ENCODE measurements at places on chromosomes 11 and 22.

DNA sequence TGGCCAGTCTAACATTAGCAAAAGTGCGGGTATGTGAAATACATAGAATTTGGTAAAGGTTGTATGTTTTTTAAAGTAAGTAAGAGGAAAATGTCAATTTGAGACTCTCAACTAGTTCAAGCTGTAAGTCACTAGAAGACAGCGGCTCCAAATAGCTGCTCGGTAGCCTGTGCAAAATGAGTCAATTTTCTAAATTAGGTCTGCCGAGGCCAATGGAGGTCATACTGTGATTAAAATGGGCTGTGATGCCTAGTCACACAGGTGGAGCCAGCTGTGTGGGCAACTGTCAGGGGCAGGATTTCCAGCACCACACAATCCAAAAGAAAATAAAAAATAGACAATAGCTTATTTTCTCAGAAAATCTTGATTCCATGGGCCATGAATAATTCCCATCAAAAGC lies 32.3 kb downstream of the KCNA4 start:
- no peak for DNase-seq

DNA sequence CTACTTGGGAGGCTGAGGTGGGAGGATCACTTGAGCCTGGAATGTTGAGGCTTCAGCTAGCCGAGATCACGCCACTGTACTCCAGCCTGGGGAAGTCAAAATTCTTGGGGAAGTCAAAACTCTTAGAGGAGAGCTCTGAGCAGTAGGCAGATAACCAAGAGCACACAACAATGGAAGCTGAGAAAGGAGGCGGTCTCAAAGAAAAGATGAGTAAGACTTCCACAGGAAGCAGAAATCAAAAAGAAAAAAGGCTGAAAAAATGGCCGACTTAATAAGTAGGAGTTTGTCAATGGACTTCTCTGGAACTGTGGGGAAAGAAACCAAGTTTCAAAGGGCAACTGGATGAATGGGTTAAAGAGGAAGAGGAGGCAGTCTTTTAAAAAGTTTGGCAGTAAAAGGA lies 32.1 kb downstream of the RAB30 start:
- no peak for DNase-seq

GRCh38 chr22:23791738-23792645 lies 5.2 kb downstream of the SMARCB1 start:
- no peak for DNase-seq

DNA sequence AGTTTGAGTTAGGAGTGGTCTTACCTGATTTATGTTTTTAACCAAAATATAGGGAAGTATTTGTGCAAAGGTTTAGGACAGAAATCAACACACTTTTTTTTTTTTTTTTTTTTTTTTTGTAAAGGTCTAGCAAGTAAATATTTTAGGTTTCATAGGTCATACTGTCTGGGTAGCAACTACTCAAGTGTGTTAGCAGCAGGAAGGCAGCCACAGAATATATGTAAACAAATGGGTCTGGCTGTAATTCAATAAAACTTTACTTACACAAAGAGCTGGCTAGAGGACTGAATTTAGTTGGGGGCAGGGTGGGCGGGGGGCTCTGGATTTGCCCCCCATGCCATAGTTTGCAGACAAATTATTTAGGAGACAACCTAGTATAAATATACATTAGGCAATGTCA lies 510.4 kb downstream of the NELL1 start:
- no peak for DNase-seq

DNA sequence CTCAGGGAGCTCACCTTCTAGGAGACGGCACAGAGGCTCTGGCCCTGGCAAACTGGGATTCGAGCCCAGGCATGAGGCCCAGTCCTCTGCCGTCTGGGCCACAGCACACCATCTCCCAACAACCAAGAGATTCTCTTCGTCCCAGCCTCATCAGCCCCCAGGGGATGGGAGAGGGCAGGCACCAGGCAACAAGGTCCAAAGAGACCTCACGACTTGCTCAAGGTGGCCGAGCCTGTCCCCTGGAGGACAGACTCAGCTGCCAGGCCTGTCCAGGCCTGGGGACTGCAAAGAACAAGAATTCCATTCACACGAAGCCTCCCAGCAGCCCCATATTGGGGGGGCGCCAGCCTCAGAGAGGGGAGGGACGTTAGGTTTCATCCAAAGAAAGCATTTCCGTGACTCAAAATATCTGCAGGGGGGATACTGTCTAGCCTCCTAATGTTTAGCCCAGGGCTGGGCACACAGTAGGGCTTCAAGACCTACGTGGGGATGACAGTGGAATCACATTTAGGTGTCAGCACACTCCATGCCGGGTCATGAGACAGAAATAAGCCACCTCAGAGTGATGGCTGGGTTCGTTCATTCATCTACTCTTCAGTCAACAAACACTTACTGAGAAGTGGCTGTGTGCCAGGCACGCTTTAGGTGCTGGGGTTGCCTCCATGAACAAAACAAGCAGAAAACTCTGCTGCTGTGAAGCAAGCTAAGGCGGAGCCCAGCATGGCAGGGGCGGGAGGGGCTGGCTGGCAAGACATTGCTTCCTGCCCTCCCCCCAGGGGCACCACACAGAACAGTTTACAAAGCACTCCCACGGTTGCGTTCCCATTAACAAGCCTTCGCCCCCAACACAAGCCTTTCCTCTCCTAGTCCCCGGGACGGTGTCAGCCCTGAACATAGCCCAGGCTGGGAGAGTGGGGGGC lies 1.2 kb downstream of the CARNS1 start:
- DNase-seq = peak; percentile 40

GRCh38 chr22:43018615-43019014 lies 3.7 kb upstream of the PACSIN2 start:
- no peak for DNase-seq

DNA sequence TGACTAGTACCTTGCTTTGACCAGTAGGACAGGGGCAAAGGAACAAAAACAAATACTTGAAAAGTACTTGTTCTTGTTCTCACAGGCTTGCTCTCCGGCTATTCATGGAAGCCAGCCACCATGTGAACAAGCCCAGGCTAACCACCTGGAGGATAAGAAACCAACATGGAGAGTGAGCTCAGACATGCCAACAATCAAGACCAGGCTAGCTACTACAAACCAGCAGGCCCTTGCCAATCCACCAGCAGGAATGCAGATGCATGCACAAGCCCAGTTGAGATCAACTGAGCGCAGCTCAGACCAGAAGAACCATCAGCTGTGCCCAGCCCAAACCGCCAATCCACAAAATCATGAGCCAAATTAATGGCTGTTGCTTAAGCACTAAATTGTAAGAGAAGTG lies 180.1 kb upstream of the ISX start:
- DNase-seq = no peak

DNA sequence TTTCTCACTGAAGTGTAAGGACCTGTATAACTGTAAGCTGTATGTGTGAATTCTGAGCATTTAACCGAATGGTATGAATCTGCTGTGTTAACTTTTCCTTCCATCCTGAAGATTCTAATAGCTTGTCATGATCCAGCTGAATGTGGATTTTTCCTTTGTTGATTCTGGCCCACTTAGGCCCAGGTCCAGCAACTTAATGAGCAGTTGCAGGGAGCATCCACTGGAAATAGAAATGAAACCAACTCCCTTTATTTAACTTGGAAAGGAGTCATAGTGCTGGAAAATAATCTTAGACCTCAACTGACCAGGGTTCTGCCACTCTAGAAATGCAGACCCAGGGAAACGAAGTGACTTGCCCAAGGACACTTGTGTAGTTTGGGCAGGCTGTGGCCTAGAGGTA lies 142.3 kb upstream of the MTNR1B start:
- DNase-seq = no peak

DNA sequence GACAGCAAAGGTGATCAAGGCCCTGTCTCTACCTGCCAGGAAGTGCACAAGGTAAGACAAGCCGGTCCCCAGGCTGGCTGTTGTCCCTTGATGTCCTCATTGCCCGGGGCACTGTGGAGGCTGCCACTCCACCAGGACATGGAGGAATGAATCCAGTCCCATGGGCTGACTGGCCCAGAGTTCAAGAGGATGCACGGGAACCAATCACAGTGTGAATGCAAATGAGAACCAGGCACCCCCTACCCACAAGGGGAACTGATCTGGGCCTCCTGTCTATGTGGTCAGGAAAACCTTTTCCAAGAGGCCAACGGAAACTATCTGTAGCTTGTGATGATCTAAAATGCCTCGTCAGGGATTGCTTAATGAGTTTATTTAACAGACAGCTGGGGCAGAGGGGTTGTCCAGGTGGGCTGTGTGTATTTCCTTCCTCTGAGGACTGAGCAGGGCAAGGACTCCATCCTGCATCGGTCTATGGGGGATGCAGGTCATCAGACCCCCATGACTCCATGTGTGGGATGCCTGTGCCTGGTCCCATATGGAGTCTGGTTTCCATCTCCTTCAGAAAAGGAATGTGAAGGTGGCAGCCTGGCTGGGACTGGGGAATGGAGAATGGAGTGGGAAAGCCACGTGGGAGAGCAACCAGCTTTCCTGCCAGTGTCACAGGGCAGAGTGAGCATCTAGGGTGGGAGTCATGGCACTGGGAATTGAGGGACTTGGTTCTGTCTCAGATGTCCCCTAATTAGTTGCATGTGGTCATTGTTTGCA lies 60.5 kb downstream of the CD82 start:
- no peak for DNase-seq

GRCh38 chr11:115499891-115500290 lies 4.3 kb downstream of the CADM1 start:
- DNase-seq = no peak

DNA sequence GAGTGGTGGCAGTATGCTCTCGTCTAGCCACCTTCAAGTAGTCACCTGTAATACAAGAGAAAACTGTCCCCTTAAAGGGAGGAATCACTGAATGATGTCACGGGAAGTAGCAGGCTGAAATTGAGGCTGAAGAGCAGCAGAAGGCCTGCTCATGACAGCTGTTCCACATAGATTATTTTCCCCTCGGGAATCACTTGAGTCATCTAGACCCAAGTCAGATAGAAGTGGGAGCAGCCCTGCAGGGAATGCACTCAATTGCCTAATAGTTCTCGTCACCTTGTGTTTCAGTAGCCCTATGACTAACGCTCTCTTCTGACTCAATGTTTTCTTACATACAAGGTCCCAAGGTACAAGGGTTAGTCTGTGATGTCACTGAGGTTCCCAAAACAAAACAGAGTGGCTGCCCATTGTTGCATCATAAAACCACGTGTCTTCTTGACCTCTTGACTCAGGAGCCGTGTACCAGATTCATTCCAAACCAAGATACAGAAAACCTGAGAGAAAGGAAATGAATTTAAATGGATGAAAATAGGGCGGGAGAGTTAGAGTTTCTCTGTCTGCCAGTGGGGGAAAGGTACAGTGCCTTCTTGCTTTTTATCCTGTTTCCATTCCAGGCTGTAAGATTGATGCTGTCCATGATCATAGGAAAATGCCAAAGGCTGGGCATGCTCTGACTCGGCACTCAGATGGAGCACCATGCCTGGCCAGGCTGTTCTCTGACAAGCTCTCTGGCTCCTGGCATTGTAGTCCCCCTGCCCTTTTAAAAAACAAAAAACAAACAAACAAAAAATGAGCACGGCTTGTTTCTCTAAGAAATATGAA lies 21.6 kb upstream of the C11orf96 start:
- peak; percentile 72 for DNase-seq

GRCh38 chr22:42439821-42440674 lies 7.8 kb upstream of the NFAM1 start:
- DNase-seq = peak; percentile 93

- DNase-seq = no peak
Measured at GRCh38 chr11:94751218-94751609, 16.9 kb upstream of the AMOTL1 start.

DNA sequence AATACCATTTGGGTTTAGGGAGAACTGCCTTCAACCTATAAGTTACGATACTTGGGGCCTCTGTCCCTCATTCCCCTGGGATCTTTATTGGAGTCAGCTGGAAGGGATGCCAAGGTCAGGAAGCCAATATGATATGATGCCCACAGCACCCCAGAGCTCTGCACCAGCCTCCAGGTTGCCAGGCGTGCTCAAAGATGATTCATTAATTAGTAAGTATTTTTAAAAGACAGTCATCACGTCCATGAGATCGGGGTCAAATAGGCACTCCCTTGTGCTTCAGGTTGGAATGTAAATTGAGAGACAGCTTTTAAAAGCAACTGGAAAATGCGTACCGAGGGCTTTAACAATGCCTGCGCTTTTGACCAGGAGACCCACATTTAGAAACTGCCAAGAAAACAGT lies 57.0 kb upstream of the CD5 start:
- DNase-seq = no peak

GRCh38 chr22:36540867-36541642 lies 12.1 kb upstream of the EIF3D start:
- no peak for DNase-seq

GRCh38 chr11:863023-863909 lies 20.6 kb downstream of the TSPAN4 start:
- DNase-seq = no peak

DNA sequence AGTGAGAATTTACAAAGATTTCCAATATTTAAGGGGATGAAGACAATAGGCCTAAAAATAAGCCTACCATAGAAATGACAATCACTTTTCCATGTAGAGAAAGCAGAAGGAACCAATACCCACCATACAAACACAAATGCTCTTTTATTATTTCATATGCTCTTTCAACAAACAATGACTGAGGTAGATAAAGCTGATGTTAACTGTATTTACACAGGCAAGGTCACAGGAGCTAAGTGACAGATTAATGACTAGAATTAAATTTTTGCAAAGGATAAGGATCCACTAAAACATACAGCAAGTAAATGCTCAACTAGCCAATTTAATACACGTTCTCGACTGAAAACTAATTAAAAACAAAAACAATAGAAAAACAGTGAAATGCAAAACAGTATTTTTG lies 34.2 kb downstream of the PICALM start:
- no peak for DNase-seq

- peak; percentile 31 for DNase-seq
Measured at GRCh38 chr11:61418136-61418535, 11.6 kb downstream of the CPSF7 start.

GRCh38 chr11:111283945-111284481 lies 14.3 kb upstream of the POU2AF3 start:
- DNase-seq = no peak

GRCh38 chr11:86782742-86783141 lies 17.6 kb upstream of the PRSS23 start:
- no peak for DNase-seq

DNA sequence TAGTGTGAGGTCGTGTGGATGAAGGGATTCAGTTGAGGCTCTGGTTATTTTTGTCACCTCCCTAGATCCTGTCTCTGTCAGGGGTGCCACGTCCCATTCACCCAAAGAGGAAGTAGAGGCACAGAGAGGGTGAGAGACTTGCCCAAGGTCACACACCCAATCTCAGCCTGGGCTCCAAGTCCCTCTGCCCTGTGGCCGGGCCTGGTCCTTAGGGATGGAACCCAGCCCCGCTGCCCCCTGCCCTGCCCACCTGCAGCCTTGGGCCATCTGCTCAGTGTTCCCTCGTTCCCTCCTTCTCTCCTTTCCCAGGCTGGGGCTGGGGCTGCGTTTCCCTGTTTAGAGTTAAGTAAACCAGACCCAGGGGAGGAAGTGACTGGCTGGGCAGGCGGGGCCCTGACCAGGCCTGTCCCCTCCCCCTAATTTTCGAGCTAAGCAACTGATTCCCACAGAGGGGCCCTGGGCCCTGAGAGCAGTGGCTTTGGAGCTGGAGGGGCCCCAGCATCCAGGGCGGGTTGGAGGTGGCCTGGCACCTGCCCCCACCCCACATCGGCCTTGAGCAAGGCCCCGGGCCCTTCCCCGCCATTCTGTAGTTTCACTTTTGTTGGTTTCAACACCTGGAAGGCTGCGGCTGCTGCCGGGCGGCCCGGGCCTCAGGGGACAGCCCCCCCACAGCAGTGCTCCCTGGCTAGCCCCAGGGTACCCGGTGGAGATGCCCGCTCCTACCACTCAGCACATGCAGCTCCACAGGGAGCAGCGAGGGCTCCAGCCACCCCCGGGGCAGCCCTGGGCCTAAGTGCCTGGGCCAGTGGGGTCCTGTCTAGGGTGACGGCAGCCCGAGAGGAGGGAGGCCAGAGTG lies 1.5 kb downstream of the TCIRG1 start:
- DNase-seq = peak; percentile 81

- DNase-seq = no peak
Measured at GRCh38 chr11:106152824-106153223, 75.4 kb downstream of the AASDHPPT start.
